ENCODE measurements at places on chromosomes 2 and 18. TPM values are rescaled to one million over a fixed set of nuclear protein-coding genes. Genes with fewer than 3 reads are reported as not detected.

The CXCR1 gene
- total RNA-seq, result not detected

DNA sequence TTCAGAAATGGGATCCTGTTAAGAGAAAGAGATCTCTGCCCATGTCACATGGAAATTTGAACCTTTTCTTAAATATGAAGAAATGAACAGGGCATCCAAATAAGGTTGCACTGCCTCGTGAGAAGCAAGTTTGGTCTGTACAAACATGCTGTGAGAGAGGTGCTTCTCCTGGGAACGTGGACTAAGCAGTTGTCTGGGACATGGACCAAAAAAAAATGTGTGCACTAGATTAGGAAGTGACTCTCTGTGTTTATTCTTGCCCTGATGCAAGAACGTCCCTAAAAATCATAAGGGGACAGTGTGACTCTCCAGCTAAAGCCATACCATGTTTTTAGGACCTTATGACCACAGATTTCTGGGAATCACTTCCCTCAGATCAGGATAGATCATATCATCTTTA lies 23.7 kb upstream of the GCG start:
- no peak overlapping the region for H3K27ac ChIP-seq
- no peak for DNase-seq
- no peaks in the 10 kb centered on the region for H3K27me3 ChIP-seq

DNA sequence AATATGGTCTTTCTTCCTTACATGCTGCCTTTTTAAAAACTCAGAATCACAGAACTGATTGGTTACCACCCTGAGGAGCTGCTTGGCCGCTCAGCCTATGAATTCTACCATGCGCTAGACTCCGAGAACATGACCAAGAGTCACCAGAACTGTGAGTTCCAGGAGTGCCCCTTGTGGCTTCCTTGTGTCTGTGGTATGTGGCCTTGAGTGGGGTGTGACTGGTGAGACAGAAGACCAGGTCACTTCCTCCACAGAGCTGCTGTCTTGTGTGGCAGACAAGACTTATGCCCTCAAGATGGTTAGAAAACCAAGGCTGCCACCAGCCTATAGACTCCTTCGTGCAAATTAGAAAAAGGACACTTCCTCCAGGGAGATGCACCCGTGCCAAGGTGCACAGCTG lies 72.6 kb downstream of the EPAS1 start:
- H3K36me3 ChIP-seq, result no peaks in the 10 kb centered on the region
- no peaks in the 10 kb centered on the region for H3K4me1 ChIP-seq
- H3K4me3 ChIP-seq, result no peak overlapping the region
- H3K27ac ChIP-seq, result no peak overlapping the region

The SLC4A3 gene
- total RNA-seq, result 3.4 TPM
